Dermis blood vessel endothelial cell (primary cell): ENCODE measurements at places on chromosomes 12 and 14.

GRCh38 chr14:73125169-73125588, 11.1 kb upstream of the PSEN1 start:
- DNase-seq, result no peak

DNA sequence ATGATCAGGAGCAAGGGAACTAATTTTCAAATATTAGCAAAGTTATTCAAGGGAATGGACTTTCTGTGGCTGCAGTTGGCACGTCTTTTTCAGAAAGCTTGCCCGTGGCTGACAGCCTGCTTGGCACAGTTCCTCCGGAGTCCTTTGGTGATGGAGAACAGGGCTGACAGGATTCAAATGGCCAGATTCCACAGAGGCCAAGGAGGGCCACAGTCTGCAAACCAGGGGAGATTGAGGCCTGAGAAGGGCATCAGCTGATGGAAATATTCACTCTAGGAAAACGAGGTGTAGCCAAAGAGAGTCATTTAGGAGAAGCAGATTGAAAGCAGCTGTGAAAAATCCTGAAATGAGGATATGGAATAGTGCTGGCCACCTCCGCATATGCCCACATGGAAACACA, 178.3 kb downstream of the EMP1 start:
- no peak for DNase-seq

DNA sequence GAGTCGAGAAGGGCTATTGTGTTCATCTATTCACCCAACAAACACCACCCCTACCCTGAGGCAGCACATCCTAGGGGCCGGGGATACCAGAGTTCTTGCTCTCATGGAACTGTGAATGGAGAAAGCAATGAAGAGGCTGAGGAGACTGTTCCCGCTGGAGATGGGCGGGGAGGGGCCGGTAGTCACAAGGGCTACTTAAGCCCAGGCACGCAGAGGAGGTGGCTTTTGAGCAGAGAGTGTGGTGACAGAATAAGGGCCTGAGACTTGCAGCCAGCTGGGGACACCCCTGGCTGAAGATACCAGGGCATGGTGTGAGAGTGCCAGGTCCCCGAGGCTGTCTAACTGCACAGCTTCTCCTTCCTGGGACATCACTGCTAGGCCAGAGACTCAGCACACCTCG, 114.1 kb upstream of the EVL start:
- no peak for DNase-seq

DNA sequence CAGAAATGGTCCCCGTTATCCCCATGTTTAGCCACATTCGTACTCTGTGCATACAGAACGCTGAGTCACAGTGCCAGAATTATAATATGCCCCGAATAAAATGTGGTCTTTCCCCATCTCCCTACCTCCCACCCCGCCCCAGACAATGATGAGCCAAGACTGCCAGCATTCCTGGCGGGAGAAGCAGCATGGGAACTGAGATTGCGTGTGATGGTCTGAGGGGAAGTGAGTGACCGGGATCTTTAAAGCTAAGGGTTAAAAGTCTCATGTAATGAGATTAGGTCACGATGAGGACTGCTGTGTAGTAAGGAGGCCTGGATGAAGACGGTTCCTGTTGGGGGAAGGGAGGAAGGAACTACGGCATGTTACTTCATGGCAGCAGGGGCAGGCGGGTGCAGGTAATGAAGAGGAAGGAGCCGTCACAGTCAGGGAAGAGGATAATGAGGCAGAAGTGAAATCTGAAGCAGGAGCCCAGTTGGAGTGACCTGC, 243.3 kb upstream of the FKBP4 start:
- DNase-seq, result no peak

DNA sequence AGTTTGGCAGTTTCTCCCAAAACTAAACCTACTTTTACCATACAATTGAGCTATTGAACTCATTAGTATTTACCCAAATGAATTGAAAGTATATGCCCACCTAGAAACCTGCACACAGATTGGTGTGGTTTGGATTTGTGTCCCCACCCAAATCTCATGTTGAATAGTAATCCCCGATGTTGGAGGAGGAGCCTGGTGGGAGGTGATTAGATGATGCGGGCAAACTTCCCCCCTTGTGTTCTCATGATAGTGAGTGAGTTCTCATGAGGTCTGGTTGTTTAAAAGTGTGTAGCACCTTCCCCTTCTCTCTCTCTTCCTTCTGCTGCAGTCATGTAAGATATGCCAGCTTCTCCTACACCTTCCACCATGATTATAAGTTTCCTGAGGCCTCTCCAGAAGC, 4.0 kb upstream of the KRT6C start:
- DNase-seq, result no peak

DNA sequence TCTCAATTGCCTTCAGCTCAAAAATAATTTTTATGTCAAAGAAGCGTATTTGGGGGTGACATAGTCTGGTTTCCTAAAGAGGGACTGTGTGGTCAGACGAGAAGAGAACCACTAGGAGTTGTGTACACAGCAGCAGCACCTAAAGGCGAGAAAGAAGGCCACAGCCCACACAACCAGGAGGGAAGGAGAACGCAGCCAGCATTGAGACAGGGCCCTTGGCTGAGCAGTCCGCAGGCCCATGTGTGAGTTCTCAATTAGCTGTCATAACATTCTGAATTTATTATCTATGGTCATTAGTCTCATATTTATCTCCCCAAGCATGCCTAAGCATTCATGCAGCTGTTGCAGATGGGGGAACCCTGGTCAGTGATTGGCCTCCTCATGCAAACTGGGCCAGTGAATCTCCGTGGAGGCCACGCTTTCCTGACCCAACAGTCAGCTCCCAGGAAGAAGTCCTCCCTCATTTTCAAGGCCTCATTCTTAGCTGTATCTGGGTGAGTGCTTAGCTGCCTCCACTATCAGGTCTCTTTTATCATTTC, 81.2 kb upstream of the ATF7IP start:
- no peak for DNase-seq

- DNase-seq, result no peak
Measured at GRCh38 chr12:91176358-91176757, 6.3 kb downstream of the DCN start.

DNA sequence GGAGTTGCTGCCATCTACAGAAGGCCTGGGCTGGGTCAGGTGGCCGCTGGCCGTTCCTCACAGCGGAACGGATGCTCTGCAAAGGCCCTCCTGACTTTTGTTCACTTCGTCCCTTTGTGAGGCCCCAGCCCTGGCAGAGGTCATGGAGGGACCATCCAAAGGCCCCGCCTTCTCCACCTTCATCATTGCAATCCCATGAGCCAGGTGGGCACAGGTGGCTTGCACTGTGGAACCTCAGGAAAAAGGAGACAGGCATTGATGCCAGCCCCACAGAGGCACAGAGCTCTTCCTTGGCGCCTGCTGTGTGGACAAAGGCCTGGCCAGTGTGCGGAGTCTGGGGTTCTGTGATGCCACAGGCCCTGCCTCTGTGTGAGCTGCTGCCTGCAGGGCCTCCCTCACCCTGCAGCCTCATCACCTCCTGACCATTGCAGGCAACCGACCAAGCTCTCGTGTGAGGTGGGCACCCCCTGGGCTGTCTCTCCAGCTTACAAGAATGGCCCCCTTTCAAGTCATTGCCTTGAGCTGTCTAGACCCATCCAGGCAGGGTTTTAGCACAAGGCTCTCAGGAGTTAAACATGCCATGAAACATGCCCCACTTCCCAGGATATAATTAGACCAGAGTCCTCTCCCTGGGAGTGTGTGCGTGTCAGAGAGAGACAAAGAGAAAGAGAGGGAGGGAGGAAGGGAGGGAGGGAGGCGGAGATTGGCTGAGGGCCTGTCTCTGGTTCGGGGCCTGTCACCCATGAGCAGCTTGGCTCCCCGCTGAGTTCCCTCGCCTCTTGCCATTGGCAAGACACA, 19.3 kb downstream of the NFKBIA start:
- DNase-seq, result no peak

- no peak for DNase-seq
Measured at GRCh38 chr12:214003-214741, at the start of gene SLC6A12. TSS of gene SLC6A12 (minus strand) at chr12:214157. CDS start at chr12:209986, 4,171 bp downstream.

DNA sequence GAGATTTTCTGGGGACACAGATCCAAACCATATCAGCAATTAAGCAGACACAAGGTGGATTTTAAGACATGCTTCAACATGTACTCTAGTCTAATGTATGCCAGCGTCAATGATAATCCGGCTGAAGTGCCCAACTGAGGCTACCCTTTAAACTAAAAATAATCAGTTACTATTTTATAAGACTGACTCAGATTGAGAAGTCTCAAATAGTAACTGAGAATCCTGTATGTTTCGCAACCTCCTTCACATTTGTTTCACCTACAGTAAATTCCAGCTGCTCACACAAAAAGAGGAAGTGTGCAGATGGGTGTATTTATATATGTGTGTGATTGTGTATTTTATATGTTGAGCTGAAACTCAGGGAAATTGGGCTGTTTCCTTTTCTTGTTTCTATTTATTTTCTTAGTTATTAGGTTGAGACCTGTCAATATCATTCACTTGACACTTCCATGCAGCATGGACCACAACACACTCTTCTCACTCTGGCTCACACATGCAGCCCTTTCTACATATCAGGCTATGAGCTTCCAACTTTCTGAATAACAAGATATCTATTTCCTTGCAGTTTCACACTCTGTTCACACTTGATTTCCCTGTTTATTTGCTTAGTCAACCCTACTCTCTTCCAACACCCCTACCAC, 1224.9 kb upstream of the TMEM132C start:
- DNase-seq, result no peak
